ENCODE measurements at places on chromosomes 3 and 15. TPM values are rescaled to one million over a fixed set of nuclear protein-coding genes. Genes with fewer than 3 reads are reported as not detected.

Gene ATP10A
- 7.8 TPM for total RNA-seq

Gene TLE3
- total RNA-seq, result 13.6 TPM

Gene COL6A5
- not detected for total RNA-seq

Gene GOLGA8M
- total RNA-seq, result 1.0 TPM

Gene RPP25
- total RNA-seq, result 1.0 TPM

Gene CEP70
- 64.7 TPM for total RNA-seq

Gene TM4SF1
- total RNA-seq, result 81.4 TPM

Gene AADACL2
- total RNA-seq, result not detected

Gene HGD
- total RNA-seq, result not detected

Gene GOLGA6L26
- not detected for total RNA-seq

Gene GASK1A
- total RNA-seq, result 12.0 TPM

Gene LYZL4
- total RNA-seq, result not detected

Gene CLDN18
- total RNA-seq, result under 0.01 TPM

Gene ACP3
- total RNA-seq, result 0.52 TPM

Gene DAZL
- total RNA-seq, result not detected

Gene PATL2
- total RNA-seq, result 2.6 TPM

Gene STRIT1
- total RNA-seq, result 1.0 TPM

Gene GOLGA6D
- under 0.01 TPM for total RNA-seq

Gene B3GNT5
- 4.2 TPM for total RNA-seq

Gene SLC35G2
- 2.1 TPM for total RNA-seq

Gene PRRT3
- total RNA-seq, result 0.52 TPM

Gene ALAS1
- 31.3 TPM for total RNA-seq

Gene ASB14
- not detected for total RNA-seq

Gene GOLGA6A
- total RNA-seq, result 1.0 TPM

Gene USP50
- not detected for total RNA-seq

Gene UBA7
- 29.7 TPM for total RNA-seq

Gene NAALADL2
- 17.7 TPM for total RNA-seq

Gene TICRR
- 1.6 TPM for total RNA-seq

Gene CHRNA5
- 0.52 TPM for total RNA-seq

Gene ADGRG7
- total RNA-seq, result not detected

Gene KBTBD8
- total RNA-seq, result 3.1 TPM

Gene C15orf62
- not detected for total RNA-seq

Gene PLSCR4
- total RNA-seq, result 21.9 TPM

Gene SYNPR
- total RNA-seq, result not detected

Gene SEMA6D
- total RNA-seq, result 26.6 TPM

Gene SIDT1
- 2.1 TPM for total RNA-seq

Gene ANKUB1
- total RNA-seq, result not detected

Gene ANKDD1A
- 2.6 TPM for total RNA-seq

Gene SPTSSB
- 0.52 TPM for total RNA-seq

Gene ECT2
- 7.3 TPM for total RNA-seq

Gene EIF1B
- 17.2 TPM for total RNA-seq

Data from skeletal muscle tissue (tissue), 5 donors.